Prostate gland (tissue), 2 donors: ENCODE measurements at places on chromosomes 12 and 14. TPM values are rescaled to one million over a fixed set of nuclear protein-coding genes. Genes with fewer than 3 reads are reported as not detected.

The ESPL1 gene
- total RNA-seq = 6.1 TPM

The NOXRED1 gene
- total RNA-seq = not detected

The CELA1 gene
- not detected for total RNA-seq

The KDM5A gene
- total RNA-seq = 51.0 TPM

The ISM2 gene
- 26.6 TPM for total RNA-seq

The PRICKLE1 gene
- total RNA-seq = 12.4 TPM

The LIN7A gene
- total RNA-seq = 2.2 TPM

The CLECL1 gene
- total RNA-seq = not detected

The SPIC gene
- total RNA-seq = not detected

The SOAT2 gene
- 0.14 TPM for total RNA-seq

DNA sequence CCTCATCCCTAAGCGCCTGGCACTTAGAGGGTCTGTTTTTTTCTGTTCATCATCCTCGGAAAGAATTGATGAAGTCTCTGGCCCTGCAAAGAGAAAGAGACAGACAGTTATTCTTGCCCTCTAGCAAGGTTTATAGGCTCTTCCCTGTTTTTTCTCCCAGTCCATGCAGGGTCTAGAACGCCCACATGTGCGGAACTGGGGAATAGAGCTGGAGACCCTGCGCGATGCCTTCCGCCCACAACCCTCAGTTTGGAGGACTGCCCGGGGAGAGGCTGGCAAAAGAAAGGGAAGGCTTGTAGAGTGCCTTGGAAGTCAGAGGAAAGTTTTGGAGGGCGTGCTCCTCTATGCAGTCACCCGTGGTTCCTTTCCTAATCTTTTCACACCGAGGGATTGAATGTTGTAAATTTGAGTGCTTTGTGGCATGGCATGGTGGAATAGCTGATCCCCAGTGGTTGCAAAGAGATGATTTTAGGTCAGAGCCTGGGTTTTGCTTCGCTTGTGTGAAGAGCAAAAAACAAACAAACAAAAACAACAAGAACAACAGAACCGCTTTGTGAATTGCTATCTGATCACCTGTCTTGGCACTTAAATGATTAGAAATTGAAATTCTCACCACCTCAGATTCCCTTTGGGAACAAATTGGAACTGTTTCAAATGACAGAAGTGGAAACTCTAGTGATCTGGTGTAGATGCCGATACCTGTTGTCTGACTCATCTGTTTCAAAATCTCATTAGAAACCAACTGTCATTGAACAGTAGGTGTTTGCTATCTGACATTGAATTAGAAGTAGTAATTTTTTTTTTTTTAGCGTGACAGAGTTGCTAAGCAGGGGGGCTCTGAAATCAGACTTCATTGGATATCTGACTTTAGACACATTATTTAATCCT lies 947 bp downstream of the GAS2L3 start:
- DNase-seq = no peak

DNA sequence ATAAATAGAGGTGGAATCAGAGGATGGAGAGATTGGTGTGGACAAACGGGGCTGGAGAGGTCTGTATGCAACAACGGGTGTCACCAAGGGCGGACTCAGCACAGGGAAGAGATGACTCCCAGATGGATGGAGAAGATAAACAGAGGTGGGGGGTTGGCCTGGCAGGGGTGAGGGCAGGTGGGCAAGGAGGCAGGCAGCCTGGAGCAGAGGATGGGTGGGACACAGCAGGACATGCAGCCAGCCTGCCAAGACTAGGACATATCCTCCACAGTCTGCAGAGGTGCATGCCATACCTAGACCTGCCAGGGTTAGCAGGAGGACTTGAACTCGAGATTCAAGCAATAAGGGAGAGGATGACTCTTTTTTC lies 56.2 kb downstream of the TTC7B start:
- peak; percentile 2 for DNase-seq

GRCh38 chr14:103091041-103091882 lies 3.3 kb upstream of the EXOC3L4 start:
- DNase-seq = peak; percentile 42

DNA sequence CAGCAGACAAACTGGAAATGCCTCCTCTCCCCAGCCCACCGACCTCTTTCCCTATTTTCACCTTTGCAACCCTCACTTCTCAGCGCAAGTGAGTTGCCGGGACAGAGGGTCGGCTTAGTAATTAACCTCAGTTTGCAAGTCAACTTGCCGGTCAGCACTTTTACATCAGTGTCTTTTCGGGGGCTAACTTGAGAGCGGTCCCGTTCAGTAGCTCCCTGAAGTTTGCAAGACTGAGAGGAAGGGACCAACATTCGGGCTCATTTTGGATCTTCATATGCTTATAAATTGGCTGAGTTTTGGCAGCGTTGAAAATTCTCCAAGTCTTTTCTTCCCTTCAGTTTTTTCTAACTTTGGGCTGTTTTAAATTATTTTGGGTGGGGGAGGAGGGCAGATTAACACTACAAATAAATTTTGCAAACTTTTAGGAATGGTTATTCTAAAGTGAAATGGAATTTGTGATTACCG lies 846 bp downstream of the BRMS1L start:
- DNase-seq = no peak

GRCh38 chr12:26275313-26276131 lies 80.1 kb downstream of the SSPN start:
- DNase-seq = no peak

- no peak for DNase-seq
Measured at GRCh38 chr12:87160848-87161601, 868.2 kb downstream of the C12orf50 start.

- DNase-seq = no peak
Measured at GRCh38 chr12:52087961-52088820, 8.7 kb downstream of the SMIM41 start.

- no peak for DNase-seq
Measured at GRCh38 chr14:20489093-20489994, 16.0 kb upstream of the RNASE10 start.

- DNase-seq = no peak
Measured at GRCh38 chr12:49458816-49459215, 80.0 kb upstream of the KCNH3 start.

DNA sequence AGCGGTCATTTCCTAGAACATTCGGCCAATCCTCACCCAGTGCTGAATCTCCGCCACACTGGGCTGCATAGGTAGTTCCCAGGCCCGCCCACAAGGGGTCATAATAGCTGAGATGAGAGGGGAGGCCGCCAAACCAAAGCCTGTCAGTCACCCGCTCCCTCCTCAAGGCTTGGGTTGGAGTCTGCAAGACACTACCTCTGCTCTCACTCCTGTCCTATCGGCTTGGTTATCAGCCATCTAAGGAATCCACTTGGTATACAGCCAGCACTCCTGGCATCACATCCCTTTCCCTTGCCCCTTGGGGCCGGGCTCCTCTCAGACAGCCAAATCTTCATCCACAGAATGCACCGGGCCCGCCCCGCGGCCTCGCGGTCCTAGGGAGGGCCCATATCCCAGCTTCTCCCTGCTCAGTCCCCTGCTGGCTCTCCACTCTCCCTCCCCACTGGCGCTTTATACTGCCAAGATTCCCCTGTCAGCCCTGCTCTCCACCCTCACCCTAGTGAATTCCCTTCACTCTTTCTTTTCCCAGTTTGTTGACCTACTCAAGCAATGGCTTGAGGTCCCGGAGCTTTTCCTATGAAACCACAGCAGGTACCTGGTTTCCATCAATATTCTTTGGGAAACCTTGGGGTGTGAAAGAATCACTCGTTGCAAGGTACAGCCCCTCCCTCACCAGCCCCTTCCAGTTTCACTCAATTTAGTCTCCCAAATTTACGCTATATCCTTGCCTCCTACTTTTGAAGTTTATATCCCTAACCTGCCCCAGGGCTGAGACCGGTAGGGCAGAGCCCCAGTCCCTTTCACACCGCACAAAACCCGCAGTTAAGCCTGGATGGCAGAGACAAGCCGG lies 1.4 kb downstream of the IFFO1 start:
- peak; percentile 50 for DNase-seq

GRCh38 chr12:66688846-66689439 lies 10.1 kb upstream of the GRIP1 start:
- DNase-seq = peak; percentile 30

GRCh38 chr12:13816394-13816793 lies 165.0 kb downstream of the GRIN2B start:
- DNase-seq = no peak

- no peak for DNase-seq
Measured at GRCh38 chr12:100399095-100399494, 42.2 kb downstream of the SLC17A8 start.

DNA sequence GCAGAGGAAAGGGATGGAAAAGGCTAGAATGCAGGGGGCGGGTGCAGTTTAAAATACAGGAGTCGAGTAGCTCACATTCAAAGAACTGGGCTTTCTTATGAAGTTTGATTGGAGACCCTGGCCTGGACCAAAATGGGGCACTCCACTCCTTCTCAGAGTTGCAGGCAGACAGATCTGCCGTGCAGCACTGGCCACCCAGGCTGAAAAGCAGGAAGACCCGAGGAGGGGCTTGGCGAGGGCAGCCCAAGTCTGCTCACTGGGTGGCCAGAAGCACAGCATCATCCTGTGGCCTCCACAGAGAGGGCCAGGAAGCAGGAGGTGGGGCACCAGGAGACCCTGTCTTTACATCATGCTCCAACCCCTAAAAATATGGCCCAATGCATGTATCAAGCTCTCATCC lies 109.1 kb upstream of the BCL2L14 start:
- DNase-seq = no peak

DNA sequence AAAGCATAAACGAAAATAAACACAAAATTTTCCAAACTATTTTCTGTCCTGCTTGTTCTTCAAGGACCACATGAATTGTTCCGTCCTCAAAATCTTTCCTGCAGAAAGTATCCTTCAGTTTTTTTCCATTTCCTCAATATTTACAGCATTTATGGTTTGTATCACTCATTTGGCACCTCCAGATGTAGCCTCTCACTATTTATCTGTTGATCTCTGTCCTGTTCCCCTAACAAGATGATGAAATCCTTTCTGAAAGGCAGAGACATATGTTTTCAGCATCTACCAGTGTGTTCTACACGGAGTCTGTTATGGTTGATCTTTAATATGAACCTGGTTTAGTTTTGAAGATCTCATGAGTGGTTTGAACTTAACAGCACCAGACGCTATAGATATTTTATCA lies 490.2 kb downstream of the NELL2 start:
- no peak for DNase-seq

GRCh38 chr12:132024758-132025157 lies 75.0 kb downstream of the EP400 start:
- no peak for DNase-seq

DNA sequence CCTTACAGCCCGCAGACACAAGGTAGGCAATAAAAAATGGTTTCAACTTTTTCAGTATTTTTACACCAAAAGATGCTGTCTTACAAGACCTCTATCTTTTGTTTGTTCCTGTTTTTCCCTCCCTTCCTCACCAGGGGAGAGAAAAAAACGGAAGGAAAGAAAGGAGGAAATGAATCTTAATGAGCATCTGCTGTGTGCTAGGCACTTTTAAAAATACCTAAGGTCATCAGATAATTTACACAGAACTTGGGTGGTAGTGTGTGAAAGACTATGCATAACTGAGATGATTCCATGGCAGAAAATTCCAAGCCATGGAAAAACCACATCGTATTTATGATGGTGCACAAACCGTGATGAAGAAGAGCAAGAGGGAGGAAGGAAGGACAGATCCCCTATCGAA lies 121.2 kb downstream of the DIP2B start:
- DNase-seq = no peak

DNA sequence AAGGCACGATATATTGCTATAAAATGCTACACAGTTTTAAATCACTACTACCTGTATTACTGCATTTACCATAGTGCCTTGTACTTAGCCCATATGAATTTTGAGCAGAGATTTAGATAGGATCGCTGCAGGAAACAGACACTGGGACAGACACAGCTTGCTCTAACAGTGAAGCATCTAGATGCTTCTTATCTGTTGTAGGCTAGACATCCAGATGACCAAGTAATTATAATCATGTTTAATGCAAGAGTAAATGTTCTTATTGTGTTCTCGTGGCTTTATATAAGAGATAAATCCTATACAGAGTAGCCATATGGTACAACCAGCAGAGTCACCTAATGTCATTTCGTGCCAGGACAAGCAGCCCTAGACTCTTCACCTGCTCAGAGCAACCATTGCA lies 92.8 kb downstream of the ASCL1 start:
- DNase-seq = no peak

DNA sequence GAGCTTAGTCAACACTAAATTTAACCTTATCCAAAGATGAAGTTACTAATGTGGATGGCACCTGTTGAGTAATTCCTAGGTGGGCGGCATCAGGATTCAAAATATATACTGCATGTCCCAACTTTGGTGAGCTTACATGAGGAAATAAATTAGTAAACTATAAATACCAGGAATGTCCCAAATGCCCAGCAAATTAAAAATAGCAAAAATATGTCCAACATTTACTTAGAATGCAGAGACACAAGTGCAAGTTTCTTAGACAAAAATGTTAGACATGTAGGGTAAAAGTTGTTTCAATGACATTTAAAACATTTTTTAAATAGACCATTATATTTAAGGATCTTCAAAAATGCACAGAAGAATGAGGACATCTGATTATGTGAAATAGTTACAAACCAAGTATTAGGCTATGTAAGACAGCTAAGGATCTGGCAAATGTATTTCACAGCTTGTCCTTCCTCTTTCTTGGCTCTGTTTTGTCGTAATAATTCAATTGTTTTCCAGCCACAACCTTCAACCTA lies 115.9 kb downstream of the NAV3 start:
- no peak for DNase-seq

DNA sequence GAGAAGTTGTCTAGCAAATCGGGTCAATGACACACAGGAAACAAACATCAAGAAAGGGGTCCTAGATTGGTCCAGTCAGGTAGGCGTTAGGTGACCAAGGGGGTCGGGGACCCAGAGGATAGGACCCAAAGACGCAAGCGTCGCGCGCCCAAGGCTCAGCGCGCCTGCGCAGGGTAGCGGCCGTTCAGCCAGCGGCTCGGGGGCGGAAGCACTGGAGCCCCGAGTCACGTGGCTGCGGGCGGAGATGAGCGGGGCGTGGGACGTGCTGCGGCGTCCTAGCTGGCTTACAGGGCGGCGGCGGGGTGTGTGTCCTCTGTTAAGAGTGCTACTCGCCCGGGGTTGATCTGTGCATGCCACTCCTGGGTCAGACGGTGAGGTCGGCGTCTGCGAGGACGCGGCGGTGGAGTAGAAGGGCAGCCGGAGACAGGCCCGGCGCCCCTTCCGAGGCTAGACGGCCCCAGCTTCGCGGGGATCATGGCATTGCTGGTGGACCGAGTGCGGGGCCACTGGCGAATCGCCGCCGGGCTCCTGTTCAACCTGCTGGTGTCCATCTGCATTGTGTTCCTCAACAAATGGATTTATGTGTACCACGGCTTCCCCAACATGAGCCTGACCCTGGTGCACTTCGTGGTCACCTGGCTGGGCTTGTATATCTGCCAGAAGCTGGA lies at the start of gene SLC35E3:
Gene SLC35E3, plus strand, starts transcription at position 273 of the 668 bp plus-strand sequence. Its CDS starts 202 bp downstream, at position 475.
- DNase-seq = peak; percentile 90

GRCh38 chr14:92670643-92671366 lies 77.6 kb downstream of the LGMN start:
- DNase-seq = no peak

DNA sequence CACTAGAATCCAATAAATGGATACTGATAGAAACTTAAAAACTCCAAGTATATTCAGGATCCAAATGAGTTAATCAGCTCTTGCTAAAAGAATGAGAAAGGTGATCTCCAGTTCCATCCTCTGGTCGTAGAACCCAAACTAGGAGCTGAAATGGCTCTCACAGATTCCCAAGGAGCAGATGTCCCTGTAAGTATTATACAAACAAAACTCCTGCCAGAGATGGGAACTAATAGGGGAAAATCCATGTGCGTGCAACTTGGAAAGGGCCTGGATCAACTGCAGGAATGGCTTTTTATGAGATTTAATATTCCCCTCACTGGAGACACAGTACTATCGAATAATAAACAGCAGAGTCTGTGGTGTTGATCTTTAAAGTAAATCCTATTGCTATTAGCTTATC lies 309.2 kb upstream of the TBX3 start:
- DNase-seq = no peak

- DNase-seq = no peak
Measured at GRCh38 chr12:103884316-103884715, 43.3 kb upstream of the NT5DC3 start.
